Lung microvascular endothelial cell (primary cell): ENCODE measurements at places on chromosomes 7 and 10.

DNA sequence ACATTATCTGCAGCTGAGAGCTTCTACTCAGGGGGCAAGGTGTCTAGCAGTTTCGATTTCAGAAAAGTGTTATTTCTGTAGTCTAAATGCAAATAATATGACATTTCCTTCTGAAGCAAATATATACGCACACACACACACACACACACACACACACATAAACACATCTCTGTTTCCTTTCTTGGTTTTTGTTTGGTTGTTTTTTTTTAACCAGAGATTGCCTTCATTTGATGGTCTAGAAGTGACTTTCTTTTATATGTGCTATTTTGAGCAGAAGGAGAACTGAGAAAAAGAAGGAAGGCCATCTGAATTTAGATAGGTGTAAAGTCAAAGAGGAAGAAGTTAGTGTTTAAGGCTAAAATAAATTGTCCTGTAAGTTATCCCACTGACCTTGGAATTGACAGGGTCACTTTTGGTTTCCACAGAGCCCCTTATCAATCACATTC, 142.2 kb downstream of the TRIL start:
- no peak for DNase-seq

GRCh38 chr10:80537736-80538480, at the start of gene SH2D4B:
Gene SH2D4B, plus strand, starts transcription at chr10:80537902. Its CDS starts 430 bp downstream, at chr10:80538332.
- DNase-seq = no peak

DNA sequence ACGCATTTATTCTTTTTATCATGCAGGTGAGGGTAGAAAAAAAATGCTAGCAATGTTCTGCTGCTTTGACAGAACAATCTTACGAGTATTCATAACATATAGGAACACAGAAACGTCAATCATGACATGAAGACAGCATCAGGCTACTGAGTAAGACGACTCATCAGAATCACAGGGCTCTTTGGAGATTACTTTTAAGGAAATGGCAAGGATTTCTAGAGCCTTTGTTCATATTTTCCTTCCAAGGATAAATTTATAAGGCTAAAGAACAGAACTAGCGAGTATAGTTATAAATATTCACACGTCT, 39.8 kb upstream of the DNAJC1 start:
- no peak for DNase-seq

DNA sequence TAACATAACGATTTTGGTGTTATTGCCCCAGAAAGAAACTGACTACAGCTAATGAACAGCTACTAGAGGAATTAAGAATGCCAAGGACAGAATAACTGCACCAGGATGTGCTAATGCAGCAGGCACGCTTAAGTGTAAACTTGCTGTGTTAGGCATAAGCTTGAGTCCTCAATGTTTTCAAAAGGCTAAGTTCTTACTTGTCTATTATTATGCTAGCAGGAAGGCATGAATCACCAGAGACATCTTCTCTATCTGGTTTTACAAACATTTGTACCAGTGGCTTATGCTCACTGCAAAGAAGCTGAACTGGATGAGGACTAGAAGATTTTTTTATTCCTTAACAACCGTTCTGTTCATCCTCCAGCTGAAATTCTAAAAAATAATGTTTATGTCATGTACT, 1035.3 kb downstream of the NRG3 start:
- no peak for DNase-seq

DNA sequence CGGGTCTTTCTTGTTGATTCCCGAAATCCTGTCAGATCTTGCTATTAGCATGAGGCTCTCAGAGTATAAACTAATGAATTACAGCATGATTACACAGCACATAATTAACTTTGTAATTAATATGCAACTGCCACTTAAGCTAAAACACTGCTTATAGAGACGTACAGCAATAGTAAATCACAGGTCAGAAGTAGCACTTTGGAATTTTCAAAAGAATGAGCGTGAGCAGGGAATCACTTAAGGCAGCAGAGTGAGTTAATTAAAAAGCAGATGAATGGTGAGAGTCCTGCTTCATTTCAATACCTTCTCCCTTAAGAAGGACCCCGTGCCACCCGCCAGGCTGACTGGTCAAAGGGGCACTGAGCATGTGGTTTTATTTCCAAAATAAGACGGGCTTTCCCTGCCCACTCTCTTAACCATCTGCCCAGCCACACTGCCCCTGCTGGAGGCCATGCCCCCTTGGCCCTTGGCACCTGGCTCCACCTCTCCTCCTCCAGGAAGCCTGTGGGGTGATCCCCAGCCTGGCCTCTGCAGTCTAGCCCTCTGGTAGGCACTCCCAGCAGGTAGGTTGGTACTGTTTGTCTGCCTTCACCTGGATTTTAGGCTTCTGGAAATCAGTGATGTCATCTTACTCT, 117.8 kb downstream of the ZMIZ1 start:
- no peak for DNase-seq

GRCh38 chr10:24153031-24153430, 55.9 kb upstream of the KIAA1217 start:
- no peak for DNase-seq

GRCh38 chr7:148696787-148697186, 1.9 kb upstream of the CUL1 start:
- DNase-seq = no peak
